ENCODE measurements at places on chromosomes 1 and 21.

DNA sequence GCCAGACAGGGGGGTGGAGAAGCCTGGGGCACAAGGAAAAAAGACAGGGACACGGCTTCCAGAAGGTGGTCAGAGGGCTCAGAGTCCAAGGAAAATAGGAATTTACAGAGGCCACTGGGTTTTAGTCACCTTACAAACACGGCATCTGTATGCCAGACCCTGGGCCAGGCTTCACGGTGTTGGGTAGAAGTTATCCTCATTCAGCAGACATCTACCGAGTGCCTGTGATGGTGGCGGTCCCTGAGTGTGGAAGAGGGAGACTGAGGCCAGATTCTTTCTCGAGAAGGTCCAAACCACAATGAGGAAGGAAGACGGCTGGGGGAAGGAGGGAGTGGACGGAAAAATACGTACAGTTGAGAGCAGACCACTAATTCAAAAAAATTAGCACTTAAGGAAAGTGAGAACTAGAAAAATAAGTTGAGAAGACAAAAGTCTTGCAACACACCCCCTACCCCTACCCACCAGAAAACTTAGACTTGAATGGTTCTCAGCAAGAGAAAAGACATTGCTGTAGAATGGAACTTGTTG, 864 bp upstream of the BTG2 start:
- no peak for DNase-seq

- DNase-seq = no peak
These were observed 32.5 kb downstream of the PEX14 start for GRCh38 chr1:10507111-10507879.

DNA sequence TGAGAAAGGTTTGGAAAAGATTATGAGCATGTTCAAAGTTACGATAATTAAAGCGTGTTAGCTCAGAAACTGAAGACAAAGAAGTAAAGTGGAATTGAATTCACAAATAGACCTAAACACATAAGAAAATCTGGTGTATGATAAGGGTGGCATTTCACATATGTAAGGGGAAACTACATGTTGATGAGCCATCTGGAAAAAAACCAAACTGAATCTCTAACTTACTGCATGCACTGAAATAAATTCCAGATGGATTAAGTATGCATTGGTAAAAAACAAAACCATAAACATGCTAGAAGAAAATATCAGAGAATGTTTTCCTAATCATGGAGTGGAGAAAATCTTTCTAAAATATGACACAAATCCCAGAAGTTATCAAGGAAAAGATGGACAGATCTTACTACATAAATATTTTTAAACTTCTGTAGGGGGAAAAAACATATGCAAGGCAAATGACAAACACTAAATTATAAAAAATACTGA, 34.0 kb upstream of the CTPS1 start:
- no peak for DNase-seq

- peak; percentile 7 for DNase-seq
These were observed 27.5 kb upstream of the TCEA3 start for GRCh38 chr1:23452011-23452411.

- no peak for DNase-seq
These were observed 72.8 kb downstream of the MORN1 start for GRCh38 chr1:2318314-2319278.

DNA sequence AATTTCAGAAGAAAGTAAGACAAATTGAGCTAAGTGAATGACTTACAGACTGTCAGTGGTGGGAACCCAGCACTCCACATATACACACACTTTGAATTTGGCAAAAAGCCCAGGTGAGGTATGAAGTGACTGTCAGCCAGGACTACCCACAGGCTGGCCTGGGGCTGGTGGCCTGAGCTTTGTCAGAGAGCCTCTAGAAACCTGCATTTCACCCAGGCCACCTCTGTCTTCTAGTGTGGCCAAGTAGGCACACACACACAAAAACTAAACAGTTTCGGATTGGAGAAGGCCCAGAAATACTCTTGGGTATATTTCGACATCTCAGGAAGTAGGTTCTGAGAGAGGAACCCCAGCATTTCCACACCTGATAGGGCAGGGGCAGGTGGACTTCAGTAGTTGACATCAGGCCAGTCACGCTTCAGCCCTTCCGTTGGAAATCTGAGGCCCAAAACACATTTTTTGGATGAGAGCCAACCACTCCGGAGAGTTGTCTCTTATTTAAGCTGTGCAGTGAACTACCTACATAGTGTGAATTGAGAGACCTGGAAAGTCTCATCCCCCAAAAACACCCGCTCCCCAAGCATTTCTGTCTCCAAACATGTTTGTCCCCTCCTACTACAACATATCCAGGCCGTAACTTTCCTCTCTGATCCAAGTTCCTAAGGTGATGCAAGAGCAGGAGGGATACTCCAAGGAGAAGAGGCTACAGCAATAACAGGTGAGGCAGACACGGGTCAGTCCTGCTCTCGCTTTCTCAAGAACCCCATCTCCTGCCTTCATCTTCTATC, 167.2 kb upstream of the PROX1 start:
- no peak for DNase-seq

DNA sequence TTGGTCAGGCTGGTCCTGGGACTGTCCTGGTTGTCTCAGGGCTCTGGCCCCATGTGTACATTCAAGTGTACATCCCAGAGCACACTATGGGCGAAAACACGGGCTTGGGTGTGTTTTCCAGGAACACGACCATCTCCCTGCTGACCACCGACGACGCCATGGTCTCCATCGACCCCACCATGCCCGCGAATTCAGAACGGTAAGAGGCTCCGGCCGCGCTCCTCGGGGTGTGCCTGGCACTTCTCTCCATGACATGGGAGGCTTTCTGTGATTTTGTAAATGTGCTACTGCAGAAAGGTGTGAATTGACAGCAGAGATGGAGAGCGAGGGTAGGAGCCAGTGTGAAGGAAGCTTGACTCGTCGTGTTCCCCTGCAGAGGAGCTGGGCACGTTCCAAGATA, 34.4 kb downstream of the PDE9A start:
- DNase-seq = no peak

DNA sequence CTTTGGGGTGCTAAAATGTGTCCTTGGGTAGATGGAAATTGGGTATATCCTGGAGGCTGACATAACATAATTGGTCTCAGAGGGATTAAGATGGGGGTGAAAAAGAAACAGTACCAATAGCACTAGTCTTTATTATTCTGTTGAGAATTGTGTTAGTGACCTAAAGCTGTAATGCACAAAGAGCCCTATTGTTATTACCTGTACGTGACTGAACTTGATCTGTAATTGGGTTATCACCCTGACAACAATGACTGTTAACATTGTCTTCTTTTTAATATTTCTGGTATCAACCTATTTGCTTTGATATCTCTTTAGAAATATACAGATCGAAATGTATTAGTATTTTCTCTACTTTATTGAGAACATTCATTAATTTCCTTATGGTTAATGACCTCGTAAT, 147.6 kb downstream of the NEK7 start:
- DNase-seq = no peak

GRCh38 chr1:27405074-27405473, 12.7 kb downstream of the GPR3 start:
- DNase-seq = no peak

- DNase-seq = no peak
These were observed 162.9 kb downstream of the PLPP3 start for GRCh38 chr1:56416495-56416894.

- no peak for DNase-seq
These were observed 456 bp downstream of the PTPN14 start for GRCh38 chr1:214550857-214551435.

DNA sequence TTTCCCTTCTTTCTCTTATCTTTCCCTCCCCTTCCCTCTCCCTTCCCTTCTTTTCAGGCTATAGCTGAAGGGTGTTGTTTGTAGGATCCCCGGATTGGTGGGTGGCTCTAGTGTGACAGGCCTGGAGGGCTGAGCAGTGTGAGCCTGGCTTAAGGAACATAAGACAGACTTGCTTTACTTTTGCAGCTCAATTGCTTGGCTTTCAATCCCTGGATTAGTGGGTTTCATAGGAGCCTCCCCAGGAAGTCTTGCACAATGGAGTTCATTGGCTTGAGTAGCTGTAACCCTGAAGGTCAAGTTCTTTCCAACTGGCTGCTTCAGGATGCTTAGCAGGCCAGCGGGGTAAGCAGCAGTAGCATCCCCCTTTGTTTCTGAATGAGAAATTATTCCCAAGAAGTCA, 126.7 kb downstream of the CAMTA1 start:
- no peak for DNase-seq

DNA sequence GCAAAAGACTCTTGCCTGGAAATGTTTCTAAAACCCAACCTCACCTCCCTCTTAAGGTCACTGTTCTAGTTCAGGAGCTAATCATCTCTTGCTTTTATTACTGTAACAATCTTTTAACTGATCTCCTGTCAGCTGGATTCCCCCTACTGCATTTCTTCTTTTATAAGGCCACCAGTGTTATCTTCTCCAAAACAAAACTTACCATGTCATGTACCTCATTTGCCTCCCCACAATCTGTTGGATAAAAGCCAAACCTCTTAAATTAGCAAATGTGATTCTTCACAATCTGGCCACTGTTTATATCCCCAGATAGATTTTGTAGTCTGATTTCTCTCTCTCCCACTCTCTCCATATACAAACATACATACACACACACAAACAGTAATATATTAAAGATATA, 143.3 kb downstream of the DENND1B start:
- no peak for DNase-seq

GRCh38 chr1:935751-936231, 12.1 kb downstream of the SAMD11 start:
- DNase-seq = no peak
